Right cardiac atrium (tissue), 5 donors: ENCODE measurements at places on chromosomes 5 and 9. TPM values are rescaled to one million over a fixed set of nuclear protein-coding genes. Genes with fewer than 3 reads are reported as not detected.

RAD23B gene
- 89.5 TPM for total RNA-seq

DNA sequence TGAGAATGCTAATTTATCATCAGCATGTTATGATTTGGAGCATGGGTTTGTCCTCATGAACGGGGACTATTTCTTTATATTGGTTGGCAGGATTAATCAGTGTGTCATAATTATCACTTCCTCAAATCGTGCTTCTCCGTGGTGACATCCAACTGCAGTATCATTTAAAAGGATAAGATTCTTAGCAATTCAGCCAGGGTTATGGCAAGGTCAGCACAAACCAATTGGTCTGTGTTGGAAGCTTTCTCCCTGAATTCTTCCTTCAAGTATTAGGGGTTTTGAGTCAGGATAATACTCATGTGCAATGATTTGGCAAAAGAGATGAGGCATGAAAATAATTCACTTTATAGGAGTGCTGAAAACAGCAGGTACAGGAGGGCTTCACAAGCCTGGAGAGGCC lies 5.5 kb upstream of the CAMLG start:
- DNase-seq, result no peak

PCDH1 gene
- total RNA-seq, result 9.8 TPM

PRDM9 gene
- total RNA-seq, result not detected

GRCh38 chr5:180599590-180599914 lies 8.3 kb upstream of the SCGB3A1 start:
- DNase-seq, result no peak

GRCh38 chr5:150261231-150261630 lies 28.3 kb downstream of the CAMK2A start:
- DNase-seq, result no peak

PITX1 gene
- total RNA-seq, result not detected

FREM1 gene
- 3.9 TPM for total RNA-seq

DNA sequence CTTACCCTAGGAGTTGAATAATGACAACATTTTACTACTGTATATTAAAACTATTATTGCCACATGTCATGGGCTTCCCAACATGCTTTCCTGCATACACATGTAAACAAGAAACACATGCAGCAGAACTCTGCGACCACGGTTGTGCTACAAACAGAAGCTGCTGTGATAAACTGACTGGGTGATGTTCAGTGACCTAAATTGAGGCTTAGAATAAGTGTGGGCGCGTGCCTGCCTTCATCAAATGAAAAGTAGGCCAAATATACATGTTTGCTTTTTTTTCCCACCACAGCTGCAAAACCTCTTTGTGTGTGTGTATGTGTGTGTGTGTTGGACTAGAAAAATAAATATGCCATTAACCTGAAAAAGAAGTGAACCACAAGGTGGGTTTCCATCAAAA lies 1202.1 kb downstream of the PTPRD start:
- no peak for DNase-seq

- DNase-seq, result no peak
Observed at GRCh38 chr5:74285675-74286280, 354.8 kb downstream of the ENC1 start.

GRCh38 chr5:168443533-168443932 lies 42.7 kb upstream of the RARS1 start:
- DNase-seq, result no peak

RFX3 gene
- total RNA-seq, result 5.0 TPM

CCNO gene
- total RNA-seq, result not detected

DNA sequence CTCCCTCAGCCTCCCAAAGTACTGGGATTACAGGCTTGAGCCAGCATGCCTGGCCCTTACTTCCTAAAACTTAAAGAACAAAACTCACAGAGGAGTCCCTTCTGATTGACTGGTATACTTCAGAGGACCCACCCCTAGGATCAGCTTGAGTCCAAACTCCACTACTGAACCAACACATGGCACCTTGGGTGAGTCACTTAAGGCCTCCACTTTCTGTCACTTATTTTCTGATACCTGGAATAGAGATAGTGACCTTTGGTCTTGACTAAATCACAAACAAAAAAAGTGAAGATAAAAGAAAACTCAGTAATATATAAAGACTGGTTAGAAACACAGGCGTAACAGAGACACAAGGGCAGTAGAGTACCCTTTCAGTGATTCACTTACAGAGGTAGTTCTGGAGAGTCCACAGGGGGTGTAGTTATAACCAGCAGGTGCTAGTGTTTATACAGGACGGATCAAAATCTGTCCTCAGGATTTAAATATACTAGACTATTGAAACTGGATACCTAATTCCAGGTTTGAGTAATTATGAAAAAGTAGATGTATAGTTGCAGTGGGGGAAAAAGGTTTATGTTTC lies 274.3 kb upstream of the ANKRD55 start:
- DNase-seq, result no peak

- no peak for DNase-seq
Observed at GRCh38 chr5:130885691-130886090, 279.4 kb downstream of the HINT1 start.

GRCh38 chr5:64742411-64742810 lies 26.1 kb downstream of the SREK1IP1 start:
- DNase-seq, result no peak

DNA sequence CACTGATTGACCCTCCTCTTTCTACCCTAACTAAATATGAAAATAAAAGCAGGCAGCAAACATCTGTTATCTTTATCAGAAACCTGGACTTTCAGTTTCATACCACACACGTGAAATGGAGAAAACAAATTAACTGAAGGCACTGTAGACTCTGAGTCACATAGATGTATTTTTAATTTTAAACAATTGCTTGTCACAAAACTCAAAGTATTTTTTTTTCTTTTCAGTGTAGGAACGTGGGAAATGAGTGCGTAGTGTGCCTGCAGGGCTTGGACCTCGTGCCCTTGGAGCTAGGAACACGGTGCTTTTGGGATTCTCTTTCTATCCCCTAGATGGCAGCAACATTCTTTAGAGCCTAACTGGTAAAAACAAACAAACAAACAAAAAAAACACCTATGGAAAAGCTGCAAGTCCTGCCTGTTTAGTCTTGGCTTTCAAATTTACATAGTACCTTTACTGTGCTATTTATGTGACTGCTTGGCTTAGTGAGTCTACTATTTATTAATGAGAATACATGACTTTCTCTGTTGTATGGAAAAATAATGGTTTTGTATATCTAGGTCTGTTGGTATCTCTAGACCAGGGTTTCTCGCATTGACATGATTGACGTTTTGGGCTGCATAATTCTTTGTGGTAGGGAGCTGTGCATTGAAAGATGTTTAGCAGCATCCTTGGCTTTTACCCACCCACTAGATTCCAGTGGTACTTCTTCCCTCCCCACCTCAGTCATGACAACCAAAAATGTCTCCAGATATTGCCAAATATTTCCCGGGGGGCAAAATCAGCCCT lies 16.8 kb upstream of the ACTBL2 start:
- DNase-seq, result no peak

GRCh38 chr5:173707392-173707791 lies 90.9 kb upstream of the BOD1 start:
- DNase-seq, result peak; percentile 59

DNA sequence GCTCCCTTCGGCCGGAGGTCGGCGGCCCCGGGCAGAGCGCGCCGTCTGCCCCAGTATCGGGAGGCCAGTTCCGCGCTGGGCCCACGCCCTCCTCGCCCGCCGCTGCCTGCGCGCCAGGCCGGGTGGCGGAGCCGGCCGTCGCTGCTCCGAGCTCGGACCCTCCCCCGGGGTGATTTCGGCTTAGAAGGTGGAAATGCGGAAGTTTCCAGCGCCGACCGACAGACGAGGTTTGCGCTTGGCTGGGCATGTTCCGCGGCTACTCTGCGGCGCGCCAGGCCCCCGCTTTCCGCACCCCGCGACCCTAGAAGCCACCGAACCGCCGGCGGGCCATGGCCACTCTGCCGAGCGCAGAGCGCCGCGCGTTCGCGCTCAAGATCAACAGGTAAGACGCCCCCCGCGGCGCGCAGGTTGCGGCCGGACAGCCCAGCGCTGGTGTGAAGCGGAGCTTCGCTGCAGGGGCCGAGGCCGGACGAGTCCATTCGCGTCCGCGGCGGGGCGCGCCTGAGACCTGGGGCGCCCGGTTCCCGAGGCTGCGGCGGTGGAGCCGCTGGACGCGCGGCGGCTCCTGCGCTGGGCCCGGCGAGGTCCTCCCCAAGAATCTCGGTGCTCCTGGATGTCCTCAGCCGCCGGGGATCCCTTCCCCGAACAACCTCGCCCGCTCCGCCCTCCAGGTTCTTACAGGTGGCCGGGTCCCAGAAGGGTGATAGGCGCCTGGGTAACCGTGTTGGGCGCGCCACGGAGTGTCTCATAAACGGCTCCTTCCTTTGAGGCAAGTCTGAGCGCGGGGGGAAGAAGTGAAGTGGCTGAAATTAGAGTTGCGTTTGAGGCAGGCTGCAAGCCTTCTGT lies at the start of gene DOCK8:
Gene DOCK8 (plus strand): TSS at position 218 of the 846 bp plus-strand sequence. CDS start 112 bp downstream, at position 330.
- DNase-seq, result peak; percentile 87

- no peak for DNase-seq
Observed at GRCh38 chr5:59317023-59317773, 576.3 kb downstream of the PDE4D start.

CCIN gene
- not detected for total RNA-seq

- no peak for DNase-seq
Observed at GRCh38 chr9:3957306-3957705, 342.6 kb downstream of the GLIS3 start.

DNA sequence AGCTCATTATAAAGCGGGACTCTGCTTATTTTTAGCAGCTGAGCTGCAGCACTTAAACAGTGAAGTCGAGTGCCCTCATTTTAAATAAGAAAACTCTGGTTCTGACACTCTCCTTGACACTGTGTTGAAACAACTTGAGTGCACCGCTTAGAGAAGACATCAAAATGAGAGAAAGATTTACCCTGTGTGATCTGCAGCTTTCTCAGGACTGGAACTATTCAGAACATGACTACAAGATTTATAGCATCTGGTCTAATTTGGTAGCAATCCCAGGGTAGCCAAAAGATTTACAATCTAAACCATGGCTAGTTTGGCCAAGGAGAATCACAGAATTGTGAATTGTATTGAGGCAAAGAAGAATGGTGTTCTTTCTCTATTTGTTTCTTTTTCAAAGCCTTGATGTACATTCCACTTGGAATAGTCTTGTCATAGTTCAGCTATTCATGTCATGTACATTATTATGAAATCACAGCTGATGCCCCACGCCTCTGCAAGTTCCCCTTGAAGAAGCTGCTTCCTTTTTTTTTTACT lies 38.7 kb downstream of the PLEKHG4B start:
- DNase-seq, result no peak
